ENCODE measurements at places on chromosomes 6 and 20.

DNA sequence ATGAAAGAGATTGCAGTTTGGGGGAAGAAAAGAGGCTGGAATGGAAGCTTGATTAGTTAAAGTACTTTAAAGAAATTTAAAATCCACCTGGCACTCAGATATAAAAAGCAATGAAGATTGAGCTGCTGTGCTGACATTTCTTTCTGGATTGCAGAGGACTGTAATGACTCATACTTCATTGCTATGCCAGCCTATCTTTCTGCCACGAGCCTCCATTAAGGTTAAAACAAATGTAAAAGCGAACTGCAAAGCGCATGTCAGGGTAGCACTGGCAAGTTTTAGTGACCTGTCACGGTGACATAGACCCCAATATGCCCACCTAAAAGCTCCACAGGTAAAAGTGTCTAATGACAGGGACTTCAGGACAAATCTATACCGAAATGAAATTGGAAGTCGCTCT lies 449.6 kb downstream of the C6orf118 start:
- no peak for DNase-seq

DNA sequence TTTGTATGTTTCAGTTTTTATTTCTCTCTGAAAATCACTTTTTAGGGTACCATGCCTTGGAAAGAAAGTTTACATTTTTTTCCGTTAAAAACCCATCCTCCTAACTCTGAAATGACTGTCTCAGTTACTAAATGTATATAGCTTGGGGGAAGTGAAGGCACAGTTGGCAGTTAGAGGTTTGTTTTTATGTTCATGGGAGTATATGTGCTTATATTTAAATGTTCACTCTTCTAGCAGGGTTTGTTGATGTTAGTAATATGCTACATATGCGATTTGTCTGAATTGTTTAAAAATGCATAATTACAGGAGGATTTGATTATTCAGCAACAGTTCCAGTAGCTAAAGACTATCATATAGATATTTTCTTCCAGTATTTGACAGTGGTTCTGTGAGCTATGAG lies 31.1 kb downstream of the CDKAL1 start:
- no peak for DNase-seq

DNA sequence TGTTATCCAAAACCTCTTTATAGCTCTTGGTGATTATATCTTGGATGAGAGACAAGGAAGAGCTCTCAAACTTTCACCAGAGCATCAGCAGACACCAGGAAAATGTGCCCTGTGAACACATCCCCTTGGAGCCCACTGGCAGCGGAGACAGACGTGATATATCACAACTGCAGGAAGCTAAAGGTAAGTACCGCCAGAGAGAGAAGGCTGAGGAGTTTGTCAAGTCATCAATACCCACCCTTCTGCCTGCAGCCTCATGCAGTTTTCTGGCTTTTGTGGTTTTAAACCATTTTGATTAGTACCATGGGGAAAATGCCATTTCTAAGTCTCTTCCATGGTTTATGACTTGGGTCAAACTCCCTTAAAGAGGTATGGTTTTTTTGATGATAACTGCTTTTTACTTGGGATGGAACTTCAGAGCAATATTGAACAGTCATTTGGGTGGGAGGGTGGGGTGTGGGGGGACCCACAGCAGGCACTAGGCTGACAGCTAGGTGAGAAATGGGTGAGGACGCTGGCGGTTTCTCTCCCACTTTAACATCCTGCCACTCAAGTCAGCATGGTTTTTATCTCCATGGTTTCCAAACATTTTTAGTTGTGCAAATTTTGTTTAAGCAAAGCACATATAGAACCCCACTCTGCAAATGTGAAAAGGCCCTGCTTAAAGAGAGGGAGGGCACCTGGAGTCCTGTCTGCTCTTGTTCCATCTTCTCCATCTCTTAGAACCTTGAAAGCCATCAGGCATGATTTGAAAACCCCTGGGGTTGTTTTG lies 108.4 kb downstream of the SCML4 start:
- no peak for DNase-seq

GRCh38 chr6:62236784-62237183 lies 49.2 kb downstream of the KHDRBS2 start:
- no peak for DNase-seq

DNA sequence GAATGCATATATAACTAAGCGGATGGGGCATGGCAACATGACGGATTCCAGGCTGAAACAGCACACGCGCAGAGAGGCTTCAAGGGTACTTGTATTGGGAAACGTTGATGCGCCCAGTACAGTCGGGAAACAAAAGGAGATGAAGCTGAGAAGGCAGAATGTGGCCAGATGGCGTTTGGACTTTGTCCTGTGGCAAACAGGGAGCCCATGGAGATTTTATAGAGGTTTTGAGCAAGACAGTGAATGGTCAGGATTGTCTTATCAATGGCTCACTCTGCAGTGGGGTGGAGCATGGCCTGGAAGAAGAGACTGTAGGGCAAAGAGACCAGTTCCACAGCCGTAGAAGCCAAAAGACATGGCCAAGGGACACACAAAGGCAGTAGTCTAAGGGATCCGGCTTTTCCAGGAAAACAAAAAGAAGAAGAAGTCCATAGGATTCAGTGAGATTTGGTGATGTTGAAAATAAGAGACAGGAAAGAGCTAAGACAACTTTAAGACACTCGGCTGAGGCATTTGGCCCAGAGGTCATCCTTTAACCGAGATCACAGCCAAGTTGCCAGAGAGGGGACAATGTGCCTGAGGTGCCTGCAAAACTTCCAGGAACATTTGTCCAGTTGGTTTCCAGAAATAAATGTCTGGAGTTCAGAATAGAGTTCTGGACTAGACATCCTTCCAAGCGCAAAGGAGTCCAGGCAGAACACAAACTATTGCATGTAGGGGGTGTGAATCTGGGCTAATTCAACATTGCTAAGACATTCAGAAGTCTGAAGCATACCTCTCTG lies 123.0 kb upstream of the RREB1 start:
- DNase-seq, result no peak

DNA sequence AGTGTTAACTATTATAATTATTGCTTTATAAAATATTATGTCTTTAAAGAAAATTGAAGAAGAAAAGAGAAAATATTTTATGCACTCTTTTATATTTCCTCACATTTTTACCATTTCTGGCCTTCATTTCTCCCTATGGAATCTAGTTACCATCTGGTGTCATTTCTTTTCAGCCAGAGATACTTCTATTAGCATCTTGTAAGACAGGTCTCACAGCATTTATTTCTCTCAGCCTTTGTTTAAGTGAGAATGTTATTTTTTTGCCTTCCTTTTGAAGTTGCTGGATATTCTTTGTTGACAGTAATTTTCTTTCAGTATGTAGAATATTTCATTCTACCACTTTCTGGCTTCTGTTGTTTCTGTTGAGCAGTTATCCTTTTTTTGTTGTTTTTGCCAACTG lies 652.1 kb upstream of the CITED2 start:
- DNase-seq, result no peak

DNA sequence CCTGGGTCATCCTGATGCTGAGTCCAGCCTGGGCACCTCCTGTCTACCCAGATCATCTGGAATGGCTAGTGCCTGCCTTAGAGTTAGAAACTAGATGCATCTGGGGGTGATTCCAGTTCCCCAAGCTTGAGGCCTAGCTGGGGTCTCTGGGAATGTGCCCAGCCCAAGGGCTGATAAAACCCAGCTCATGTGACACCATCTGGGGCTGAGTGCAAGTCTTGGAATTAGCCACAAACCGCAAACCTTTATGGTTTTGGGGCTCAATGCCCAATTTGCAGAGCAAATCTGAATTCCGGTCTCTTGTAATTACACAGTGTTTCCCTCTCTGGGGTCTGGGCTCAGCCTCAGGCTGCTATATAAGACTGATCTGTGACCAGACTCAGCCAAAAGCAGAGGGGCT lies at the start of gene BPIFB4:
BPIFB4 (plus strand) TSS at position 385 of the 400 bp plus-strand sequence. CDS start 1,884 bp downstream, outside the sequence.
- DNase-seq, result no peak

DNA sequence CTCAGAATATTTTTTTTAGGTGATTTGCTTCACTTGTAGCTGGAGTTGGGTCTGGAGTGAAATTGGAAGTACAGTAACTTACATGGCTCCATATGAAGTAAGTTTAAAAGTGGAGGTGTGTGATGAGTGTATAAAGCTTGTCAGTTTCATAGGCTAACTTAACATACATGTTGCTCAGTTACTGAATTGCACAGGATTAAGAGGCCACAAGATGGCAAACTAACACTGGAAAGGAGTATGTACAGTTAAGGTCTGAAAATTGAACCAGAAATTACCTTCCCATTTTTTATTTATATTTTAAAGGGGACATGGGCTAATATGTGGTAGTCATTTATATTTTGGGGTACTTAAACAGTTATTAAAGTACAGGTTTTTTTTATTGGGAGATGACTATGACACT lies 45.3 kb upstream of the SMIM8 start:
- no peak for DNase-seq

DNA sequence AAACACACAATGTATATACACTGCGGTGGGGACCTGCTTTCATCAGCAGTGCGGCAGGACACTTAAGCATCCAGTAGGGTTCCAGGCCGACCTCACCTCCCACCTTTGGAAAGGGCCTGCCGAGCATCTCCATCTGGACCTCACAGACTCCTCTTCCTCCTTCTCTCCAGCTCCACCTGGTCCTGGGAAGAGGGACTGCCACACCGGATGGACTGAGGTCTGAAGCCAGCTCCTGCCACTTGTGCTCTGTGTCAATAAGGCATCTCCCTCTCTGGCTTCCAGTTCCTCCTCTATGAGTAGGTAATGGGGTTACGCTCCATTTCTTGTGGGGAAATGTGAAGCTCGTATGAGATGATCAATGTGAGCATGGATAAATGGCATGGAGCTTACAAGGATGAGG lies 19.1 kb upstream of the NNAT start:
- no peak for DNase-seq

DNA sequence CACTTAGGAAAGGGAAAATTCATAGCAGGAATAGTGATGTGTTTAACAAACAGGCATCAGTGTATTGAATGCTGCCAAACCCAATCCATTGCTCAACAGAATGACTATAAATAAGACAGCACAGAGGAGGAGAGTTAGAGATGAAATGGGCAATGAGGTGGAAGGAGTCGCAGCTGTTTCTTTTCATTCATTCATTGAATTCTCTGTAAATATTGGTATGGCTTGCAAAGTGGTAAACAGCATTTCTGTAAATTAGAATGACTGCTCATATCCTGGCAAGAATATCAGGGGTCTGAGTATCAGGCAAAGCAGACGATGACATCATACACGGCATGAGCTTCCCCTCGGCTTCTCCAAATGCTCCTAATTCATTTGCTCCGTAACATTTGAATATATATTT lies 703.6 kb upstream of the SLC35B3 start:
- no peak for DNase-seq

- no peak for DNase-seq
Observed at GRCh38 chr20:17327185-17328148, 100.6 kb downstream of the PCSK2 start.

GRCh38 chr6:126038234-126038633 lies 51.9 kb downstream of the TRMT11 start:
- DNase-seq, result no peak
